ENCODE measurements at places on chromosomes 12 and 14. TPM values are rescaled to one million over a fixed set of nuclear protein-coding genes. Genes with fewer than 3 reads are reported as not detected.
A peak's percentile ranks its signal among the peaks of the same experiment; 100 is the strongest.

DNA sequence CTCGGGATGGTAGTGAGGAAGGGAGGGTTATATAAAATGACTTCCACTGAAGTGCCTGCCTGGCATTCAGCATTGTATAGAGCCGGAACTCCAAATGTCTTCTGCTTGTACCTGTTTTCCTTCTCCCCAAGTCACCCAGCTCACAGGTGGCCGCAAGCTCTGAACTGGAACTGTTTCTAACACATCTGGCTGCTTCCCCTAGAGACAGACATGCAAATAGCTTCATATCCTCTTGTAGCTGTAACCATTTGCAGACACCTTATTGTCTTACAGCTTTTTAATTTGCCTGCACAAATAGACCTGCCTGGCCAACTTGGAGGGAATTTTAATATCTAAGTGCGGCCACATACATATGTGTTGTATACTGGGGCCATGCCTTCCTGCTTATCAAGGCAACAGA lies 126.0 kb downstream of the CHST11 start:
- no peak for DNase-seq

- DNase-seq, result no peak
Observed at GRCh38 chr12:45893240-45893639, 97.1 kb downstream of the SCAF11 start.

- no peak for DNase-seq
Observed at GRCh38 chr12:66885115-66885875, 206.4 kb upstream of the GRIP1 start.

- DNase-seq, result no peak
Observed at GRCh38 chr12:91240386-91241095, 57.9 kb upstream of the DCN start.

- DNase-seq, result no peak
Observed at GRCh38 chr12:65748332-65748731, 76.0 kb upstream of the HMGA2 start.

GRCh38 chr12:56280849-56281248 lies 14.1 kb downstream of the COQ10A start:
- no peak for DNase-seq

DNA sequence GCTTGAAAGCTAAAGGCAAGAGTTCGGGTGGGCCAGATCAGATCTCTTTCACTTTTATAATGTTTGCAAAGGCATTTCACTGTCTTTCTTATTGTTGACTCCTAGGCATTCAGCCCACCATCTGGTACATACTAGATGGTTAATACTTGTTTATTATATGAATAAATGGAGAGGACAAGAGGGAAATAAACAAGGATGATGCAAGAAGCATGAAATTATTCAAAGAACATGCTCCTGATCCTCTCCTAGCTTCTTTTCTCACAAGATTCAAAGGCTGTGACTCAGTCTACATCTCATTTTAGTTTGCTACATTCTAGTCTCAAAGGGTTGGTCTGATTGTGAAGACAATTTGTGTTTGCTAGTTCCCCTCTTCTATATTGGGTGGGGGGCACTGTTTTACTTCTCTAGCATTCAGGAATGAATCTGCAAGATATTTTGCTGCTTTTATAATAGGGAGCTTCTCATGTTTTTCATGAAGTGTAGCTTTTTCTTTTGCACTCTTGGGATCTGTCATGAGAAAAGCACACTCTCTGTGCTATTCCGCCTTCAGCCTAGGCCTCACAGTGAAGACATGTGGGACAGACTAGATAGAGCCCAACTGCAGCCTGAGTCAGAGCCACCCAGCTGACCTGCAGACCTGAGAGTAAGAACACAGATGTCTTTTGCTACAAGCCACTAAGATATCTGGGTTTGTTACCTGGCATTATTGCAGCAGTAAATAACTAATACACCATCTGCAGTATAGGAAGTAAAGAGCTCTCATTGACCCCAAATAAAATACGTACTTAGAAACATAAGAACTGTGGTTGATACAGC lies 65.7 kb downstream of the PTHLH start:
- peak; percentile 22 for DNase-seq

- no peak for DNase-seq
Observed at GRCh38 chr12:3461391-3461790, 29.6 kb upstream of the PRMT8 start.

DNA sequence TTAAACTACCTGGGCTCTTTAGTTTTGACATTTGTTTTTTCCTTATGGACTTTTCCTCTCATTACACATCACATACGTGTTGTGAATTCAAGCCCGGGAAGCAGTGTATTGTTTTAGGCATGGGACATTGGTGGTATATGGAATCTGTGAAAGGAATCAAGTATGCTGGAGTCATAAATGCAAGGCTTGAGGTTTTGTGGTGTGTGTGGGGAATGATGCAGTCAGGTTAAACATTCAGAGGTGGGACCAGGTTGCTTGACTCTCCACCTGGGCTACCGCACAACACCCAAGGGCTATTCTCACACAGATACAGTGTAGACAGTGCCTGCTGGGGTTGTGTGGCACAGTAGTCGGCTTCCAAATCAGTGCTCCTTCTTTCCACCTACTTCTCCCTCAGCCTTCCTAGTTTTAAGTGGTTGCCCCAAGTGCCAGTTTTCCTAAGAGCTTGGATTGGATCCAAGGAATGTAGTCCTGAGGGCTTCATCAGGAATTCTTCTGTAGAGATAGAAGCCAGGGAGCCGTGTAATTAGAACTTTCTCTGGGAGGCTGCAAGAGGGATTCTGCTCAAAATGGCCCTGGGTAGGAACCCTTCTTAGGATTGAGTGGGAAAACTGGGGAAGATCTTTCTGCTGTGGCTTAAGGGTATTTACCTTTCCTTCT lies 243.7 kb downstream of the C12orf75 start:
- no peak for DNase-seq

DNA sequence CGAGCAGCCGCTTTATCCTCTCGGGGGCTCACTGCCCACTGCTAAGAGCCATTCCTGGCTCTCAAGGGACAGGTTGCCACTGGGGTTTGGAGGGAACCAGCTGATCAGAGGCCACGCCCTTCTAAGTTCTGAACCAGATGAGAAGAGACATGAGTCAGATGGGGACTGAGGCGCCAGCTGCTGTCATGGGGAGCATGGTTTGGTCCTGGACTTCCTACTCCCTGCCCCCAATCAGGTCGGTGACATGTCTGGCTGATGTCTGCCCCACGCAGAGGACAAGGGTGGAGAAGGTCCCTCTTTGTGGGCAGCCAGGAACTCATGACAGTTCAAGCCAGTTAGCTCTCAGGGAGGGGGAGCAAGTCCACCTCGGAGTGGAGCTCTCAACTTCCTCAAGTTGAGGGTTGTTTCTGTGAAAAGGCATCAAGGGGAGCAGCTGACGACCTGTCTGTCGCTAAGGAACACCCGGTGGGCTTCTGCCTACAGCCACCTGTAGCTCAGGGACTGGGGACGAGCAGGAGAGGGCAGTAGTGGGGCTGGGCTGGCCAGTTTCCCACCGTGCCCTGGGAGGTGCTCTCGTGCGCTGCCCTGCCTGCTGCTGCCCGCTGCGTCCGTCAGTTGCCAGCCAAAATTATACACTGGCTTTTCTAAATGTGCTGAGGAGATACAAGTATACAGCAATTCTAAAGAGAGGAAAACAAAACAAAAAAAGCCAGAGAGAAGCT lies 20.5 kb downstream of the PSMC1 start:
- no peak for DNase-seq

GRCh38 chr12:79557690-79558315 lies 133.0 kb downstream of the PAWR start:
- DNase-seq, result no peak

GRCh38 chr14:95713596-95714371 lies at the start of gene TCL1A:
TCL1A (minus strand) TSS chr14:95714125; CDS start chr14:95714066, 59 bp downstream.
- no peak for DNase-seq

- DNase-seq, result peak; percentile 93
Observed at GRCh38 chr14:60980811-60981632, at the start of the genes SLC38A6 and TRMT5. SLC38A6 (plus strand) TSS chr14:60981245; CDS start chr14:60981278, 33 bp downstream. TRMT5 (minus strand) TSS chr14:60981079; CDS start chr14:60980973, 106 bp downstream.

DNA sequence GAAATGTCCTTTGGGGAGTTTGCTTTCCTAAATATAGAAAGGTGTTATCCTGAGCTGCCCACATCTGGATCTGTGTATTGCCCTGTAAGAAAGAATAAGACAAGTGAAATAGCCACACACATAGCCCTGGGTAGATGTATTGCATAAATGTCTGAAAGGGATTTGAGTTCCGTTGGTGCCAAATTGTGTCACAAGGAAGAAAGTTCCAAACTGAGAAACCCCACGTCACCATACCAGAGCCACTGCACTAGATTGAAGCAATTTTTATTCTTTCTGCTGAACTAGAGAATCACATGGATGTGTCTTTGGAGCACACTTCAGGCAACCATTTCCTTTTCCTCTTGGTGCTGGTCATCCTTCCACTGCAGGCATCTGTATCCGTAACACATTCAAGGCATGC lies 5.0 kb downstream of the RNASE9 start:
- no peak for DNase-seq

DNA sequence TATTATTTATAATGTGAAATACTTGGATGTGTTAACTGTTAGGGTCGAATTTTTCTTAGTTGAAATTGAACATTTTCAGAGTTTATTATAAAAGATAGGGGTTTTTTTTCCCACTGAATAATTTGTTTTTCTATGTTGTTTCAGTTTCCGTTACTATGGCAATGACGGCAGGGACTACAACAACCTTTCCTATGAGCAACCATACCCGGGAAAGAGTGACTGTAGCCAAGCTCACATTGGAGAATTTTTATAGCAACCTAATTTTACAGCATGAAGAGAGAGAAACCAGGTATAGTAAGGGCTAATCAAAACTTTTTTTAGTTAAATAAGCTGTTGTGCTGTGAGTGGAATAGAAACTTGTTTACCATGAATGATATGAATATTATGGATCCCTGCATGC lies 35.1 kb upstream of the BMAL2 start:
- no peak for DNase-seq

DNA sequence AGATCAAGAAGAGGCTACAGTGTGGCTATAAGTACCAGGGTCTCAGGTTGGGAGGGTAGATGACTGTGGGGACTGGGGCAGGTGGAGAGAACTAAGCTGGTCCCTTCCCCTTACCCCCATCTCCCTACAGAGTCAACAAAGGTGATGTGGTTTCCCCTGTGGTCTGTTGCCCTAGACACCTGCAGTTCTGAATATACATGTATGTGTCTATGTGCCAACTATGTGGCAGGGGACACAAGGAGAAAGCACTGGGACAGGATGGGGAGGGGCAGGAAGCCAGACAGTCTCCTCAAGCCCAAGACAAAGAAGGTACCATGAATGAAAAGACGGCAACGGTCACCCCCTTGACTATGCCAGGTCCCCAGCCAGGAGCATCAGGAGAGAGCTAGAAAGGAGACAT lies 4.5 kb upstream of the HDAC7 start:
- DNase-seq, result no peak

GRCh38 chr14:88129306-88130056 lies 124.5 kb downstream of the GPR65 start:
- peak; percentile 37 for DNase-seq

DNA sequence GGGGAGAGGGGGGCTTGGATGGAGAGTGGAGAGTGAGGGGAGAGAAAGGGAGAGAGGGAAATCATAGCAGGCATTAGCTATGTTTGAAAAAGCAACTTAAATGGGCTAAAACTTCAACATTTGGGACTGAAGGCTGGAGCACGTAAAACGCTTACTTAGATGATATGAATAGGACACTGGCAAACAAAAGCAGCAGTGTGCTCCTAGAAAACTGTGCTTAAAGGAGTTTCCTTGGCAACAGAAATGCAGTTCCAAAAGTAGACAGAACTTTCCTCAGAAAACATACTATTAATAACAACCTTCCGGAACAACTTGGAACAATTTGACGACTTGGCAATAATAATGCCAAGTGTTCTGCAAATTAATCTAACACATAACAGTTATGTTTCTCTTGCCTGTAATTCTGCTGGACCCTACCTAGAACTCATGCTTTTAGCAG lies 235.5 kb upstream of the NPAS3 start:
- no peak for DNase-seq

- no peak for DNase-seq
Observed at GRCh38 chr12:63814146-63814772, 30.2 kb upstream of the SRGAP1 start.

- DNase-seq, result no peak
Observed at GRCh38 chr12:17875230-17875629, 214.8 kb downstream of the RERGL start.

DNA sequence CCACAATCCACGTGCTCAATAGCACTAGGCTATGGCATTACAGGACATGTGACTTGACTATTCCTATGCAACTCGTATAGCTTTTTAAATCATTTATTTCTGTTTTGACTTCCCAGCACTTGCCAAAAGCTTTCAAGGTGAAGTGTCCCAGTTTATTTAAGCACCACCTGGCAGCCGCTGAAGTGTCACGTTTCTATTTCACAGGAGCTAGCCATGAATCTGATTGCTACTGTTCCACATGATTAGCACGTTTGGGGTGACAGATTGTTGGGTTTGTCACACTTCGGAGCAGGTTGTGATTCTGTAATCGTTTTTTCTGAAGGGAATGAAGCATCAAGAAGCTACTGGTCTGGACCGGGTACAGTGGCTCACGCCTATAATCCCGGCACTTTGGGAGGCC lies 39.9 kb upstream of the BICDL1 start:
- no peak for DNase-seq

GRCh38 chr14:44941591-44941990 lies 20.2 kb downstream of the KLHL28 start:
- DNase-seq, result no peak

The ZBTB39 gene
- 6.9 TPM for polyA plus RNA-seq

The EFS gene
- polyA plus RNA-seq, result 19.0 TPM

The ACTR10 gene
- 68.1 TPM for polyA plus RNA-seq

The LBHD2 gene
- not detected for polyA plus RNA-seq

The PPM1A gene
- polyA plus RNA-seq, result 46.5 TPM

The CPNE6 gene
- polyA plus RNA-seq, result 0.31 TPM

The SSPN gene
- polyA plus RNA-seq, result 11.5 TPM

The GUCY2C gene
- polyA plus RNA-seq, result 126 TPM

The MAP1LC3B2 gene
- 2.3 TPM for polyA plus RNA-seq

The NUDT4 gene
- 77.9 TPM for polyA plus RNA-seq

The SLC25A47 gene
- 0.37 TPM for polyA plus RNA-seq

The HOXC10 gene
- 0.19 TPM for polyA plus RNA-seq

The DAO gene
- polyA plus RNA-seq, result not detected

Data from large intestine (tissue), 12 donors.